ENCODE measurements at places on chromosomes 3 and 15.

- DNase-seq = no peak
Observed at GRCh38 chr15:59968314-59968713, 35.8 kb upstream of the FOXB1 start.

DNA sequence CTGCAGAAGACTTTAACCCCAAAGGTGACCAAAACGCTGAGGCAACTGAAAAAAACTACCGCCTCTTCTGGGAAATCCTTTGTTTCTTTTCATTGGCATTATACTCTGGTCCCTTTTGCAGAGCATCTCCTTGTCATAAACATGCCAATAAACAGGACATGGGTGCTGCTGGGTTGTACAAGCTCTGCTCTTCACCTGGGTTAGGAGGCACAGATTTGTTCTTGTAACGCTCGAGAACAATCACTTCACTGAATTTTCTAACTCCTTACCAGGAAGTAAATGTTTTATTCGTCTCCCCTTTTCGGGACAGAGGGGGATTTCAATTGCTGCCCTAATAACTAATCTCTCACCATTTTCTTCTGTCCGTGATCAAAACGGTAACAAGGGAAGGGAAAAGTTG, 1.3 kb downstream of the PLCH1 start:
- no peak for DNase-seq

GRCh38 chr15:39299486-39300267, 281.2 kb upstream of the THBS1 start:
- DNase-seq = no peak

GRCh38 chr3:40923143-40923542, 276.2 kb upstream of the CTNNB1 start:
- DNase-seq = no peak

DNA sequence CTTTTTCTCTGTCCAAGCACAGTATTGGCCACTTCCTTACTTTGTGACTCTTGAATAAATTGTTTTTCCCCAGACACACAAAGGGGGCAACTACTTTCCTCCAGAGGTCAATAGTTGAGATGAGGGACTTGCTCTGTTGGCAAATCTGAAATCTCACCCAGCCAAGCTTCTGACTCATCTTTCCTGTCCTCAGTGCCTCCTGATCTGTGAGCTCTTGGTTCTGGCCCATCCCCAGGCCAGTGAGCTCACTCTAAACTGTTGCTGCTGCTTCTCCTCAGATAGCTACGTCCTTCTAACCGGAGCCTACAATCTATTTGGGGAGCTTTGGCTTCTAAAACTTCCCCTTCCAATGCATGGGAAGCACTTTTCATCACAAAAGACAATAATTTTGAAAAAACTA, 50.0 kb upstream of the NMD3 start:
- DNase-seq = no peak

GRCh38 chr3:124617177-124617576, 113.1 kb upstream of the UMPS start:
- DNase-seq = no peak

GRCh38 chr3:5390221-5390620, 202.7 kb downstream of the EDEM1 start:
- DNase-seq = no peak

GRCh38 chr3:50628601-50629000, 11.7 kb downstream of the MAPKAPK3 start:
- DNase-seq = no peak

DNA sequence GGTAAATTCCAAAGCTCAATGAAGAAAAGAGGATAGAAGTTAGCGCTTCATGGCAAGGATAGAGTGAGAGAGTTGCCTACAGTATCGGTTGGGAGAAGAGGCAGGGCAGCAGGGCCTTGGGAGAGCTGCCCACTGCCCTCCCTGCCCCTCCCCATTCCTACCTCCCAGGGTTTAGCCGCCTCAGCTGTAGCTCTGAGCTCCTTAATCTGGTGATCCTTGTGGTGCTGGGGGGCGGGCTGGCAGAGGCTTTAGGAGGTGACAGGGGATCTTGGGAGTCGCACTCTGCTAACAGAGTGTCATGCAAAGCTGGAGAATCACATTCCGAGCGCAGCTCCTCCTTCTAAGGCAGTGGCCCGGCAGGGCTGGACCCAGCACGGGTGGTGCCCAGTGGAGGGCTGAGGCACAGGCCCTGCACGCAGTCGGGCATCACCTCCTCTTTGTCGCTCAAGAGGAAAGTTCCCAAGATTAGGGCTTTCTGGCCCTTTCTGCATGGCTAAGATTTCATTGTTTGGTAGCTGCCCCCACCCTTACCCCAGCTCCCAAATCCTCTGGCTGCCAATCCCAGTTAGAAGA, 57.1 kb upstream of the POLG start:
- no peak for DNase-seq

DNA sequence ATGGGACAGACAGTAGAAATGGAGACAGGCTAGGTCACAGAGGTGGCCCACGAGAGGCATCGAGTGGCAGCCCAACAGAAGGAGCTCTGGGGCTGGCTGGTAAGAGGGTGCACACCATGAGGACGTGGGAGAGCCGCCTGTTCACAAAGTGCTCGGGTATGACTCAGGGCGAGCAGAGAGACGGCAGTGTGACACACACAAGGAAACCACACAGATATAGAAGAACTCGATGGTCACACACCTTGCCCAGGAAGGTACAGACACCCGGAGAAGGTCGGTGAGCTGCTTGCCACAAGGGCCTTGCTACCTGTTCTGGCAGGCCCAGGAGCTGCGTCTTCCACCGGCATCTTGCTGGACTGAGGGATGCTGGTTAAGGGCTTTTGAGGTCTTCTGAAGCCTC, 50.2 kb downstream of the CA12 start:
- no peak for DNase-seq

DNA sequence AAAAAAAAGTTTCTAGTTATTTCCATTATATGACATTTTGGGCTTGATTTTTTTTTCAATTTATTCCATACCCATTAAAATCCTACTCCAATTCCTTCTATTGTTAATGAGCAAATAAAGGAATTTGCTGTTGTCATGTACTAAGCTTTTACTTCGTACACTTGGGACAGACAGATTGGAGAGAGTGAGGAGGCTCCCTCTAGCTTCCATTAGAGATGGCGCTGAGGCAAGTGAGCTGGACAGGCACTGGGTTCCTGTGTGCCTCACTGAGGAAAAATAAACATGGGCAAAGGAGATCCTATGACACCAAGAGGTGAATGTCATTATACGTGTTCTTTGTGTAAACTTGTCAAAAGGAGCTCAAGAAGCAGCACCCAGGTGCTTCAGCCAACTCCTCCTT, 441.1 kb upstream of the MDFIC2 start:
- DNase-seq = no peak

GRCh38 chr3:27642796-27643195, 79.3 kb downstream of the EOMES start:
- DNase-seq = no peak

DNA sequence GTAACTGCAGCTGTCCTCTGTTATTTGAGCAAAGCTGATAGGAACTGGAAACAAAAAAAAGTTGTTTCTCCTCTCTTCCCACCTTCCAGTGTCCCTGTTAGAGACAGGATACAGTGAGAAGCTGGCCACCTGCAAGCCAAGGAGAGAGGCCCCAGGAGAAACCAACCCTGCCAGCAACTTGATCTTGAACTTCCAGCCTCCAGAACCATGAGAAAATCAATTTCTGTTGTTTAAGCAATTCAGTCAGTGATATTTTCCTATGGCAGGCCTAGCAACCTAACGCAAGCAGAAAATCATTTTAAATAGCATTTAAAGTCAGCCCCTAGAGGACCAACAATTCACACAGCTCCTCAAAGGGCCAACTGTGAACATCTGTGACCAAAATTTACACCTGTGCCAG, 291.3 kb downstream of the OXSM start:
- DNase-seq = no peak

DNA sequence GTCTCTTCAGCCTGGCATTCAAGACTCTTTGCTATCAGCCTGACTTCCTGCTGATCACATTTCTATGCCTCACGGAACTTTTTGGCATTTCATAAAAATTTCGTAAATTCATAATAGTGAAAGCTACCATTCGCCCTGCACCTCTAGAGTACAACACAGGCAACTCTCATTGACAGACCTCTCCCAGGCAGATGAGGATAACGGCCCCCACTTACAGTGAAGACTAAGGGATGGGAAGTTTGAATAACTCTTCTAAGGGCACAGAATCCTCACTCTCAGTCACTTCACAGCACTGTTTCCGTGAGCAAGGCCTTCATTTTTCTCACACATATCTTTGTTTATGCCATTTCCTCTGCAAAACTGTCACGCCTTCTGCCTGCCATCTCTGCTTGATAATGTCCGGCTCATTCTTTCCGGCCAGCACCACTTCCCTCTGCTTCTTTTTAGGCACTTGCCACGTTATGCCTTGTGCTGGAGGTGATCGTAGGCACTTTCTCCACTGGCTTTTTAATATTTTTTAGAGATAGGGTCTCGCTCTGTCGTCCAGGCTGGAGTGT, 224.1 kb upstream of the HES1 start:
- no peak for DNase-seq

DNA sequence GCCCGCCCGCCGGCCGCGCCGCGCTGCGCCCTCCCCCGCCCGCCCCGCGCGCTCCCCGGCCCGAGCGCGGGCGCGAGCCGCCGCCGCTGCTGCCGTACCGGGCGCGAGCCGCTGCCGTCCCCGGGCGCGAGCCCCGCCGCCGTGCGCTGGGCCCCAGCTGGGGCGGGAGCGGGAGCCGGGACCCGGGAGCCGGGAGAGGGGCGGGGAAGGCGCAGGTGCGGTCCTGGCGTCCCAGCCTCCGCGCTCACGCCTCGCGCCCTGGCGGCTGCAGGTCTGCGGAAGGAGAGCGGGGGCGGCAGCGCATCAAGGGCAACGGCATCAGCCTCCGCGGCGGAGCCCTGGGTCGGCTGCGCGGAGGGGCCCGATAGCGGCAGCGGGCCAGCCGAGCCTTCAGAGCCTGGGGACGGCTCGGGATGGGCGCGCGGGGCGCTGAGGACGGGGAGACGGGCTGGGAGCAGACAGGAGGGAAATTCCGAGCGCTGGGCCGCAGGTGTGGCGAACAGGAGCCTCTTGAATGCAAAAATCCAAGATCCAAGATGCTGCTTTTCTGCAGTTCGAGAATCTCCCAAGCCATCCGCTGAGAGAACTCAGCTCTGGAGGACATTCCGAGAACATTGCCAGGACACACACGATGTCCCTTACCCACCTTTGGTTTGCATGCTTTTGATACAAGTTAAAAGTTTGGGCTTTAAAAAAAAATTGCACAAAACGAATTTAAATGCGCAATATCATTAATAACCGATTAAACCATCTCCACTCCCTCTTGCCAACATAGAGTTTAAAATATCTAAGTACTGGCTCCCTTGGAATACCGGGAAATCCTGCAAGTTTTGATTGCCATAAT, 251.1 kb downstream of the TJP1 start:
- no peak for DNase-seq

GRCh38 chr15:74505837-74506514, 35.0 kb upstream of the ARID3B start:
- DNase-seq = no peak

DNA sequence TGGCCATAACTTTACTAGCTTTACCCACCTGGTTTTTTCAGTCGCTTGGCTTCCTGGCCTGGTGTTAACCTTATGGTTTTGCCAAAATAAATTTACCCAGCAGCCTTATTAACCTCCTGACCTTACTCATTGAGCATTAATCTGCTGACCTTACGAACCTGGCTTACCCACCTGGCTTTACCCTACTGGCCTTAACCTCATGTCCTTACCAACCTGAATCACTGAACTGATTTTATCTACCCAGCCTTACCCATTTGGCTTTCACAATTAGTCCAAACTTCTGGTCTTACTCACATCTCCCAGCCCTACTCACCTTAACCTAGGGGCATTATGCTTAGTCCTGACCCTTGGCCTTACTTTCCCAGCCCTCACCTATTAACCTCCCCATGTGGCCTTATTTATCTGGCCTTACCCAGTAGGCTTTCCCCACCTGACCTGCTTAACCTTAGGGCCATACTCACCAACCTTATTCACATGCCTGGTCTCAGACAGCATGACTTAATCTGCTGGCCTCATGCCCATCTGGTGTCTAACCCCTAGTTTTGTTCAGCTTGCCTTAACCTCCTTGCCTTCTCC, 93.4 kb downstream of the IL12A start:
- no peak for DNase-seq

DNA sequence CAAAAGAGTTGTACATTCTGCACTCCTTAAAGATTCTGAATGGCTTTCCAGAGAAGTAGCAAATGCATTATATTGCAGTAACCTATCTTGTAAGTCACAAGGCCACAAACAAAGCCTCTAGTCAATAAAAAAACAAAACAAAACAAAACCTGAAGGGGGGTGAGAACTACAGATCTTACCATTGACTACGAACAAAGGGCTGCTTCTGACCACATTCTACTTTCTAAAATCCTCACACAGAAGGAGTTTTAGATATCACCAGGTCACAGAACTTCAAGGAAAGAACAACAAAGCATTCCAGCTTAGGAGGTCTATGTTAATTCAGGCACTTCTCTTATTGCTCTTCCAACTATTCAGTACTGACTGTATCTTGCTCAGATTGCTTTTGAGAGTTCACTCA, 343.0 kb downstream of the ZBTB20 start:
- no peak for DNase-seq

- no peak for DNase-seq
Observed at GRCh38 chr3:61715886-61716527, 154.6 kb downstream of the PTPRG start.

- no peak for DNase-seq
Observed at GRCh38 chr3:12507591-12508281, 23.5 kb downstream of the TSEN2 start.

Data from CD8-positive, alpha-beta memory T cell (primary cell).